Stimulated activated CD4-positive, alpha-beta T cell treated with anti-CD3 and anti-CD28 coated beads, Interleukin-1b, Interleukin-23, amount 100 ng/mL, for 4 hours (primary cell): ENCODE measurements at places on chromosomes 2 and 18.

DNA sequence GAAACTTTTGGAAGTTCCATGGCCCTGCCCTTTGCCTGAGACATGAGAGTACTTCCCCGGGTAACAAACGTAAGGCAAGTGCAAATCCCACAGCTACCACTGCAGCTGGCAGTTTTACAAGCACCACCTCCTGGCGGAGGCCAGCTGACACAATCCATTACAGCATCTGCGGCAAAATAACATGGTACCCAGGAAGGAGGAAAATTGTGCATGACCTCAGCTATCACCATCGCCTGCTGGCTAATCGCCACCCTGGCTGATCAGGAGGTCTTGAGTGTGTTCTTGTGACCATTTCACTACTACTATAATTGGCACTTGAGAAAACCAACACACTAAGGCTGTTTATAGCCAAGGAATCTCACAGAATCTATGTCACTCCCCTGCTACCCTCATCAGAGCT lies 71.7 kb upstream of the SERPINE2 start:
- DNase-seq: no peak

DNA sequence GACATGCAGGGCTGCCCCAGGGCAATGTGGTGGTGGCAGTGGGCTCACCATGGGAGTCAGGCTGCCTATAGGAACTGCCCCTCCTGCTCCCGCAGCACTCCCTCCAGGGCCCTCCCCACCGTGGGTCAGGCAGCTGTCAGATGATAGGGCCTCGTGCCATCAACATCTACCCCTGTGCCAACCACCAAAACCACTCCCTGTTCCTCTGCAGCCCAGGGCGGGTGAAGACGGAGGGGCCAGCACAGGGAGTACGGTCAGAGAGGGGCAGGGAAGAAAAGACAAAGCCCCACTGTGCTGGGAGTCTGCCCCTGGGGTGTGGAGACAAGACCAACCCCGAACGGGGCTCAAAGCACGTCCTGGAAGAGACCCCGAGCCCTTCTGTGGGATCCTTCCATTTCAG lies 97.4 kb downstream of the TNS1 start:
- no peak for DNase-seq

GRCh38 chr18:70507970-70508369 lies 219.1 kb downstream of the SOCS6 start:
- no peak for DNase-seq

DNA sequence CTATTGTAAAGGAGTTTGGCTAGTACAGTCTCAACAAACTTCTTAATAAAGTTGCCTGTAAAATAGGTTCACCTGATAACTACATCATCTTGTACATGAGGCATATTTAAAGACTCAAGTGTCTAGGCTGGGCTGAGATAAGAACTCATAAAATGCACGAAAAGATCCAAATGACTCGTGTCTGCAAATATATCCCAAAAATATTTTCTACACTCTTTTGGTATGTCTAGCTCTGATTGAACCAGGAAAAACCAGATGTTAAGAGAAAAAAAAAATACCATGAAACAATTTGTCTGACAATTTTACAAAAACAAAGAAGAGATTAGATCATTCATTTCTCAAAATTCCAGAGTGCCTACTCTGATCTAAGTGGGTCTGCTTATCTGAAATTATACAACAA lies 166.9 kb upstream of the OSR1 start:
- DNase-seq: no peak

DNA sequence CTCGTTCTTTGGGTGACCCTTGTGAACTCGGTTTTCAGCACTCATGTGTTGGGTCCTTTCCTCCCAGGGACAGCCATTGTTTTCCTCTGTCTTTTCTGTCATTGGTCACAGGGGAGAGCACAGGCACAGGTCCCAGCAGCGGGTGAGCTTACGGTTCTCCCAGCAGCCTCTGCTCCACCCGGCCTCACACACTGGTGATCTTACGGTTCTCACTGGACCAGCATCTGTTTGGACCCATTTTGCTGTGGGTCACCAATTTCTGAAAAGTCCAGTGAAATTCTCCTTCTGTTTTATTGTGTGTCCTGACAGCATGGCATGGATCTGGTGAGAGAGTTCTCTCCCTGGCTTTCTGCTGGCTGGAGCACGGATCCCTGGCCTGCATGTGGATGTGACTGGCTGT lies 49.8 kb upstream of the ANKRD62 start:
- no peak for DNase-seq

GRCh38 chr2:36433311-36434217 lies 78.0 kb downstream of the CRIM1 start:
- no peak for DNase-seq

DNA sequence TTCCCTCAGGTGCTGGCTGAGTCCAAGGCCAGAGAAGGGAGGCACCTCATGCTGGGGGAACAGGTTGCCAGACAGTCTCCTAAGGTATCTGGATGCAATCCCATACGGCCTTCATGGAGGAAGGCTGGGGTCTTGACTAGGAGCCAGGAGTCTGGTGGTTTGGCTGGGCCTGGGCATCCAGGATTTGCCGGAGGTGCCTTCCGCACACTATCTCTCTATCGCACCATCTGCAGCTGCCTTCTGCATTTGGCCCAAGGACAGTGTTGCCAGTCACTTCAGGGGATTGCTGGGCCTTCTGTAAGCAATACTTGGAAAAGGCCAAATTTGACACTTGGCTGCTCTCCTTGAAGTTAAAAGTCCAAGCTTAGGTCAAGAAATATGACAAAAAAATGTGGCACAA lies 327.2 kb downstream of the EN1 start:
- DNase-seq: no peak

- DNase-seq: no peak
These were observed 83.2 kb upstream of the EPC2 start for GRCh38 chr2:148561389-148561788.

DNA sequence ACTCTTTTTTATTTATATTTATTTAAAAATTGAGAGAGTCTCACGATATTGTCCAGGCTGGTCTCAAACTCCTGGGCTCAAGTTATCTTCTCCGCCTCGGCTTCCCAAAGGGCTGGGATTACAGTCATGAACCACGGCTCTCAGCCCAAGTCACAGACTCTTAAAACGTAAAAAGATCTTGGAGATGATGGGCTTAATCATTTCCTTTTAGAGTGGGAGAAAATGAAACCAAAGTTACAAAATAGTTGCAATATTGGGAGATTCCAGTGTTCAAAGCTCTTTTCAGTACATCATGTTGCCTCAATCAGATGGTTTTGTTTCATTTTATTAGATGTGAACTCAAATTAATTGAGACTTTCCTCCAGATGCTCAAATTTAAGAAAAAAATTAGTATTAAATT lies 151.4 kb upstream of the XPO1 start:
- no peak for DNase-seq

DNA sequence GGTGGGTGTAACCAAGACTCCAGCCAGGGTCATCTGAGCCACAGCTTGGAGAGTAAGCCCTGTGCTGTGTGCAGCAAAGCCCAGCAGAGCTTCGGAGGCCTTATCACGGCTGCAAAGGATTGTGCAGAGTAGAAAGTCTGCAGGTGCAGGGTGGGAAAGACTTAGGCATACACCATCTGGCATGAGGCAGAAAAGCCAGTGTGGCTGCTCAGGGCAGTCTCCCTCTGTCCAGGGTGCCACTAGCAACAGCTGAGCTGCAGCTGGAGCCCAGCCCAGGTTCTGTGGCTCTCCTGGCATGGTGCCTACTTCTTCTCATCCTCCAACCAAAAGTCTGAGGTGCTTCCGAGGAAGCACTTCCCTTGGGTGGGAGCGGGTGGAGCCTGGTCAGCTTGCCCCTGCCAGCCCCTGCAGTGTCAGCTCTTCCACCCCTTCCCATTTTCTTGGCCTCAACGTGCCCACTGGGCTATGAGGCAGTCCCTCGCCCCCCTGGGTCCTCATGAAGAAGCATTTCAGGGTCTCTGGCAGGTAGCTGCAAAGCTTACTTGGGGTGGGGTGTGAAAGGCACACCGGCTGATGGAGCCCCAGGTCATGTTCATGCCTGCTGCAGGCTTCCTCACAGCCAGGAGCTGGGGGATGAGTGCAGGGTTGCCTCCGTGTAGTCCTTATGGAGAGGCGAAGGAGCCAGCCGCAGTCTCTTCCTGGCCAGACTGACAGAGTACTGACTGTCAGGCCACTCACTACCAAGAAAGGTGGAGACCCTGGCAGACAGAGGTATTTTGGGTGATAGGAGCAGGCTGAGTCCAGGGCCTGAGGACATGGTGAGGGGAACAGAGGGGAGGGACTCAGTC lies 4.8 kb downstream of the AMER3 start:
- no peak for DNase-seq

DNA sequence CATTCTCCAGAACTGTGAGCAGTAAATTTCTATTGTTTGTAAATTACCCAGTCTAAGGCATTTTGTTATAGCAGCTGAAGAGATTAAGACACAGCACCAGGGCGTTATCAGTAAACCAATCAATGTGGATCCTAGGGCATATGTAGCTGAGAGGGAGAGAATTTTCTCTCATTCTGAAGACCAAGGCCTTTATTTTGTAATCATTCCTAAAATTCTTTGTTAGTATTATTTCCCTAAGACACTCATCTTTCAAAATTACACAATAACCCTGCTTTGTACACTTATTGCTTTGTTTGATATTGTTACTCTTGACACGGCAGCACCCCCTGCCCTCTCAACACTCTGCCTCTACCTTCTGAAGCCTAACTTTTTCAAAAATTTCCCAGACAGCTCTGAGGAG lies 419.1 kb downstream of the SLC4A3 start:
- no peak for DNase-seq

- no peak for DNase-seq
These were observed 61.8 kb upstream of the STK17B start for GRCh38 chr2:196233021-196233804.

- DNase-seq: no peak
These were observed 68.4 kb downstream of the ID2 start for GRCh38 chr2:8750221-8750620.

GRCh38 chr2:218710687-218711549 lies at the start of gene TTLL4:
Gene TTLL4, plus strand, starts transcription at chr2:218710835. Its CDS starts 26,842 bp downstream, at chr2:218737677.
- DNase-seq: peak; percentile 98

DNA sequence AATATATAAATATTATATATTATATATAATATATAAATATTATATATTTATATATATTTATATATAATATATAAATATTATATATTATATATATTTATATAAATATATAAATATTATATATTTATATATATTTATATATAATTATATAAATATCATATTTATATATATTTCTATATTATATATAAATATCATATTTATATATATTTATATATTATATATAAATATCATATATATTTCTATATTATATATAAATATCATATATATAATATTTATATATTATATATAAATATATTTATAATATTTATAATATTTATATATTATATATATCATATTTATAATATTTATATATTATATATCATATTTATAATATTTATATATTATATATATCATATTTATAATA lies 321.4 kb downstream of the CDH2 start:
- no peak for DNase-seq

GRCh38 chr2:240465268-240465764 lies 29.9 kb downstream of the GPC1 start:
- DNase-seq: no peak

DNA sequence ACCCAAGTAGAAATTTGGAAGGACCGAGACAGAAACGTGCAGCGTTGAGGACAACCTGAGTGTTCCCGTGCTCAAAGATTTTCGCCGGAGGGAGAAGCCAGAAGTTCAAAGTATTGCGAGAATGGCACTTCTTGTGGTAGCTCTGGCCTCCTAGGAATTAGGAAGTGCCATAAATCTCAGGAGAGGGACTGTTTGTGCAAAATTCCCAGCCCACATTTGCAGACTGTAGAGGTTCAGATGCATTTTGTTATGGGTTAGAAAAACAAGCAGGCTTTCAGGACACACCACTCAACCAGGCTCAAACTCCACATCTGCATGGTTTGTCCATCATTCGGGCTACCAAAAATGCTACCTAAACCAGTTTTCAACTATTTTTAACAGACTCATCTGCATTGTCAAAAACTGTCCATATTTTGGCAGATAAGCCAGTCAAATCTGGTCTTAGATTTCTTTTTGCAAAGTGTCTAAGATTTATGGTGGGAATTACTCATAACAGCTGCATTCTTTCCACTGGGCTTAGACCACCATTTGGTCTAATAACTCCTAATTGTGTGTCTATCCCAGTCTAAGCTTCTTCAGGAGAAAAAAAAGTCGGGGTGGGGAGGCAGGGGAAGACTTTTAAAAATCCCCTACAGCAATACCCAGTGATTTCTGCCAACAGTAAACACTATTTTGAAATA lies 422.9 kb downstream of the ARHGAP15 start:
- no peak for DNase-seq

GRCh38 chr2:60301726-60302125 lies 251.7 kb downstream of the BCL11A start:
- no peak for DNase-seq

- DNase-seq: no peak
These were observed 21.1 kb upstream of the DYTN start for GRCh38 chr2:206739271-206739670.

- DNase-seq: no peak
These were observed 469.0 kb downstream of the EPHA4 start for GRCh38 chr2:221102896-221103688.
